Activated CD8-positive, alpha-beta T cell treated with anti-CD3 and anti-CD28 coated beads, Interleukin-2, amount 10 ng/mL, durations not matched to agents 7 days and 5 days (primary cell): ENCODE measurements at places on chromosomes 7 and 10. TPM values are rescaled to one million over a fixed set of nuclear protein-coding genes. Genes with fewer than 3 reads are reported as not detected.

DNA sequence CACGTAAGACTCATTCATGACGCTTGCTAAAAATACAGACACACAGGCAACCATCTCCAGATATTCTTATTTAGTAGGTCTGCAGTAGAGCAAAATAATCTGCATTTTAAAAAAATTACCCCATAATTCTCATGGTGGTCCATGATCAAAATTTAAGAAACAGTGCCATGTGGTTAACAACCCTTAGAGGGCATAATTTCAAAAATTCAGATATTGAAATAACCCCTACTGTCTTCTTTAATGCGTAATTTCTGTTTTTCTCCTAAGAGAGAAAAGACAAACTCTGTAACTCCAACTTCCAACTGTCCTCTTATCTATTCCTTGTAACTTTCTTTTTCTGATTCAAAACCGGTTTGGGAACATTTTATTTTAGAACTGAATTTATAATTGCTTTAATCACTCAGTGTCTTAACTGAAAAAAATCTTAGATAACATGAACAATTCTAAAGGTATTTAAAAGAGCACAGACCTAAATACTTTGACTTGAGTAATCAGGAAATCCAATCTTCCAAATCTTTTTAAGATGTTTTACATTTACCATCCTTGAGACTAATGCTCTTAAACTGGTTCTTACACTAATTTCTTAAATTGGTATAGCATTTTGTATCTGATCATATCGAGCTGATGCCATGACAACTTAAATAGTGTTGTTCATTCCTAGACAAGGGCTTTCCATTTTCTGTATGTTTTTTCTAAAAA lies 148.0 kb downstream of the GALNT11 start:
- no peaks in the 10 kb centered on the region for H3K27me3 ChIP-seq
- H3K4me1 ChIP-seq: peaks cover 9% of the 10 kb centered on the region
- H3K27ac ChIP-seq: no peak overlapping the region
- no peak overlapping the region for H3K4me3 ChIP-seq

DNA sequence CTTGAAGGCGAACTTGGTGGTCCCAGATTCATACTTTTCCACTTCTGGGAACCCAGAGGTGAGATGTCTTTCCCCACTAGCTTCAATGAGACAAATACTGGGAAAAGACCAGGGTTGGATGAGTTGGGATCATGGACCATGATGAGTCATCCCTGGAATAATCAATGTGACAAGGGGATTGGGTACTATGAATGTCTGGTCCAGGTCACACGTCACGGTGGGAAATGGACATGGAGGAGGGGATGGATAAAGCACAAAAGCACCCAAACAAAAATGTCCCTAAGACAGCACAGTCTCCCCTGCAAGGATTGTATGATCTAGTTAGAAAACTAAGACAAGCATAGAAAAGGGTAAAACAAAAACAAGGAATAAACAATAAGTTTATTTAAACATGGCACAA lies 12.4 kb upstream of the SORBS1 start:
- H3K27me3 ChIP-seq: peaks cover 23% of the 10 kb centered on the region
- no peak overlapping the region for H3K27ac ChIP-seq
- H3K4me1 ChIP-seq: no peaks in the 10 kb centered on the region
- no peak overlapping the region for H3K4me3 ChIP-seq
- no peak for DNase-seq

- H3K4me3 ChIP-seq: no peak overlapping the region
- H3K4me1 ChIP-seq: peaks cover 16% of the 10 kb centered on the region
- H3K27me3 ChIP-seq: peaks cover 45% of the 10 kb centered on the region
- no peak for DNase-seq
- H3K27ac ChIP-seq: no peak overlapping the region
Observed at GRCh38 chr10:114632869-114633715, 25.0 kb downstream of the ABLIM1 start.

ZCWPW1 gene
- 2.8 TPM for total RNA-seq

DENND11 gene
- total RNA-seq: 22.9 TPM

GRCh38 chr7:80060218-80060806 lies 74.3 kb upstream of the GNAI1 start:
- no peak overlapping the region for H3K27ac ChIP-seq
- no peaks in the 10 kb centered on the region for H3K4me1 ChIP-seq
- DNase-seq: no peak
- no peaks in the 10 kb centered on the region for H3K36me3 ChIP-seq

GRCh38 chr10:458421-458851 lies 231.0 kb downstream of the DIP2C start:
- no peak overlapping the region for H3K4me3 ChIP-seq
- H3K4me1 ChIP-seq: peaks cover 9% of the 10 kb centered on the region
- no peak overlapping the region for H3K27ac ChIP-seq
- H3K27me3 ChIP-seq: peaks cover 28% of the 10 kb centered on the region
- H3K36me3 ChIP-seq: no peaks in the 10 kb centered on the region
- no peak for DNase-seq
